CD4-positive, alpha-beta T cell treated with Interleukin-12 subunit alpha and Interleukin-12 subunit beta, for 1 hour (primary cell): ENCODE measurements at places on chromosomes 2 and 18.
A peak's percentile ranks its signal among the peaks of the same experiment; 100 is the strongest.

GRCh38 chr2:226802573-226802972 is 3.0 kb upstream of the IRS1 start:
- peak; percentile 79 for DNase-seq

DNA sequence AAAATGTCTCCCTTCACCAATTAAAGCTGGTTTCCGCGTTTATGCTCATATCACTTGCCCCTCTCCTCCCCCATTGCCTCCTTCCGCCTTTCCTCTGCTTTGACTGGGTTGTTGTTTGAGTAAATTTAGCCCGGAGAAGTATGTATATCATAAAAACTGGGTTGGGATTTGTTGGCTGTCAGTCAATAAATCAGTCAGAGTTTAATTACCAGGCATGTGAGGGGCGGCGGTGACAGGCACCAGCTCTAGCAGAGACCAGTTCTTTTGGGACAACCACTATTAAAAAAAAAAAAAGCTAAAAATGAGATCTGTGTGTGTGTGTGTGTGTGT is 382.4 kb upstream of the SMIM21 start:
- no peak for DNase-seq

DNA sequence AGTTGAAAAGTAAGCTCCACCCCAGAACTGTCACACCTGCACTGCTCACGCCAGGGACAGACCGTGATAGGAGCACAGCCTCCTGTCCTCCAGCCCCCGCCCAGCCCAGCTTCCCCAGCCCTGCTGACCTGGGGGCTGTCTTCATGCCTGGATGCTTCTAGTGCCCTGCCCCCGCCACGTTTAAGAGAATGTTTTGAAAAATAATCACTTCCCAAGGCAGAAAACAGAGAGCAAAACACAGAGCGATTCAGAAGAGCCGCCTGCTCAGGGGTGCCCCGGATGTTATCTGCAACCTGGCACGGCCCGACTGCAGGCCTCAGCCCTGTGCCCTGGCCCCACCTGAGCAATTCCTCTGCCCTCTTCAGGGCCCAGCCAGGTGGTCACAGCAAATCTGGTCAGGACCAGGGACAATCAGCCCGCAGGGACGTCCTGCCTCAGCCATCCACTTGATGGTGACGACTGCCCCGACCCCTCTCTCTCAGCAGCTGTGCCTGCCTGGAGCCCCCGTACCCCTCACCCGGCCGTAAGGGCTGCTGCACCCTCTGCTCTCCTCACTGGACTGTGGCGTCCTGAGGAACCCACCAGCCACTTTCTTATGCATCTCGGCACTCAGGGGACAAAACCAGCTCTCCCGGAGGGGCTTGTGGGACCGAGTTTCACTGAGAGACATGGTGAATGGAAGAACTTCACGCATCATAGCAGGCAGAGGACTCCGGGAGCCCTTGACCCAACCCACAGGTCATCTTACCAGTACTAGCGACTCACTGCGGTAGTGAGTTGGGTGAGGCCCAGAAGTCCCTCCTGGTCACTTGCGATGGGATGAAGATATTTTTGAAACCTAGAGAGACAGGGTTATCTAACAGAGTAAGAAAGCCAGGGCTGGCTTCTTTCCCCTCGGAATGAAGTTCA is 30.2 kb downstream of the ADI1 start:
- no peak for DNase-seq

- no peak for DNase-seq
These were observed 41.4 kb upstream of the RNU4ATAC start for GRCh38 chr2:121489284-121489683.

- DNase-seq = no peak
These were observed 21.7 kb upstream of the ZBTB14 start for GRCh38 chr18:5317186-5317585.

GRCh38 chr2:58686776-58687175 is 445.7 kb upstream of the FANCL start:
- DNase-seq = no peak

GRCh38 chr18:9333441-9334328 is 888 bp upstream of the TWSG1 start:
- DNase-seq = no peak

GRCh38 chr2:233030-233429 is 30.8 kb downstream of the SH3YL1 start:
- DNase-seq = no peak

DNA sequence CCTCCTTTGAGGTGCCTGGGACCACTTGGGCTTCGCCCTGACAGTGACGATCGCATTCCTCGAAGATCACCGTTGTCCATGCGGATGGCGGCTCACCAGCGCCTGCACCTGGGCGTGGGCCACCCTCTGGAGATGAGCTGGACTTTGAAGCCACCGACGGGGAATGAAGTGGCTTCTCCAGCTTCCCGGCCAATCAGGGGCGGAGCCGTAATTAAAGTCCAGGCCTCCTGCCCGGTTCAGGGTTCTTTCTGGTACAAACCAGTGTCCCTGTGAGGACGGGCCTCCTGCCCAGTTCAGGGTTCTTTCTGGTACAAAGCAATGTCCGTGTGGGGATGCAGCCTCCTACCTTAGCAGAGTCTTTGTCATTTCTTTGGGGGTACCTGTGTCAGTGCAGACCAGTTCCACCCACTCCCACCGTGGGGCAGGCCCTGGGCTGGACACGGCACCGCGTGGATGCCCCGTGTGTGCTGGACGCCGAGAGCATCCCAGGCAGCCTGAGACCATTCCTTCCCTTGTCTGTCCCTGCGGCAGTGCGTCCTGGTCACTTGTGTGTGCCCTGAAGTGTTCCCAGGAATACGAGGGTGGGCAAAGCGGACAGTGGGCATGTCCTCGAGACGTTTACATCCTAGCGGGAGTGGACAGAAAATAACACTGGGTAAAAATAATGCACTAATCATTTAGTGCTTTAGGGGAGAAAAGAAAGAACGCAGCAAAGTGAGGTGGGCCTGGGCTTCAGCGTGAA is 55.0 kb downstream of the KCNG2 start:
- DNase-seq = no peak

DNA sequence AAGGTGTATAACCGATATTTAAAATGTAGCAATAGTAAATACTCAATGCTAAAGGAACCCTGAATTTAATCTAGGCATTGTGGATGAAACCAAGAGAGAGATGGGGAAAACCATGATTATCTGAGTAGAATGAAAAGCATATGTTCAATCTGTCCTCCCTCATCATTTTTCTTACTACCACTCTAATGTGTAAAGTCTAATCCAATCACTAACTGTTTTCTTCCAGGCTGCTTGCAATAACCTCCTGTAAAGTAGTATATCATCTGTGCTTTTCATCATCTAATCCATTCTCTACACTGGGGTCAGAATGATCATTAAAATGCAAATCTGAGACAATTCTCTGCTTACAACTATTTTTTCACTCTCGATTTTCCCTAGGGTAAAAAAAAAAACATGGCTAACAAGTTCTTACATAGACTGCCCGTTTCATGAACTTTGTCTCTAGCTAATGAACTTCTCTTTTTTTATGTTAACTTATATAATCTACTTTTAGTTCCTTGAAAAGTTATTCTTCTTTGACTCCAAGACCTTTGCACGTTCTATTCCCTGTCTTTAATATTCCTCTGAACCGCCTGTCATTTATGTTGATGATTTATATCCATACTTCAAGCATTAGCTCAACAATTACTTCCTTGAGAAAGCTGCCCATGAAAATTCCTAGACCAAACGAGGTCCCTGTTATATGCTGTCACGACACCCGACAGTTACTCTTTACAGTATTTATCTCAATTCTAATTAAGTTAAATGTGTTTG is 94.7 kb upstream of the SLC8A1 start:
- no peak for DNase-seq

GRCh38 chr2:24642351-24642750 is 150.8 kb downstream of the PTRHD1 start:
- DNase-seq = no peak

DNA sequence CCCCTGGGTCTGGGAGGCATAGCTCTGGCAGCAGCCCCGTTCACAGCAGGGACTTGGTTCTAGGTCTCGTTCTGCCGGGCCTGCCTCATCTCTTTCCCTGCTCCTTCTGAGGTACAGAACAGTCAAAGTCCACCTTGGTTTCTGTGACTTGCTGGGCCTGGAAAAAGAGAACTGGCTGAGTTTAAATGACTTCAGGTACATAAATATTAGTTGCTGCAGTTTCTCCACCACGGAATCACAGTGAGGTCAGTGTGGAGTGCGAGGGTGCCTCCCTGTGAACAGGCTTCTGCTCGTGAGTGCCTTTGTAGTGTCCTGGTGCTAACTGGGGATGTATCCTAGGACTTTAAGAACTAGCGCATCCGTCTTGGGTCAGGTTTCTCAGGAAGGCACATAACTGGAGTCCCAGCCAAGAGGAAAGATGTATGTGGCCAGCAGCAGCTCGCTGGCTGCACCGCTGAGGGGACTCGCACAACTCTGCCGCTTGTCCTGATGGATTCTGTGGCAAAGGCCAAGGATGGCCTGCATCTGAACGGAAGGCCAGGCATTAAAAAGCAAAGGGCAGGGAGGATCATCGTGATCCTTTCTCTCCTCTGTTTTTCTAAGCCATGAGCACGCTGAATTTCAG is 188.6 kb downstream of the SH3RF3 start:
- no peak for DNase-seq

DNA sequence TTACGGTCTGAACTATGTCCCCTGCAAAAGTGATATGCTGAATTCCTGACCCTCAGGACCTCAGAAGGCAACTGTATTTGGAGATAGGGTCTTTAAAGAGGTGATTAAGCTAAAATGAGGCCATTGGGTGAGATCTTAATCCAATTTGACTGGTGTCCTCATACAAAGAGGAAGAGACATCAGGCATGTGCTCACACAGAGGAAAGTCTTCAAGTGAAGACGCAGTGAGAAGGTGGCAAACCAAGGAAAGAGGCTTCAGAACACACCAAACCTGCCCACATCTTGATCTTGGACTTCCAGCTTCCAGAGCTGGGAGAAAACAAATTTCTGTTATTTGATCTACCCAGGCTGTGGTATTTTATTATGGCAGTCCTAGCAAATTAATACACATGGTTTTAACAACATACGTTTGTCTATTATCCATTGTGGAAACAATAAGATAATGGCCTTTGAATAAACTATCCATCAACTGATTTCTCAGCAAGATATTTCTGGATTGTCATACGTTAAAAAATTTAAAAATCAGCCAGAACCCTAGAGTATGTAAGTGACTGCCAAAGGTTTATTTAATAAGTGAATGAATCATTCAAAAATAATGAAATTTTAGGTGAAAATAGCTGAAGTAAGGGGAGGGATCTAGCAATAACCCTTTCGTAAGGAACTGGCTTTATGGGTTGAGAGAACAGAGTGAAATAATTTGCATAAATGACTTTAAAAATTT is 6.5 kb downstream of the WIPF1 start:
- DNase-seq = no peak

- DNase-seq = no peak
These were observed 195.6 kb upstream of the POU3F3 start for GRCh38 chr2:104658144-104658835.

DNA sequence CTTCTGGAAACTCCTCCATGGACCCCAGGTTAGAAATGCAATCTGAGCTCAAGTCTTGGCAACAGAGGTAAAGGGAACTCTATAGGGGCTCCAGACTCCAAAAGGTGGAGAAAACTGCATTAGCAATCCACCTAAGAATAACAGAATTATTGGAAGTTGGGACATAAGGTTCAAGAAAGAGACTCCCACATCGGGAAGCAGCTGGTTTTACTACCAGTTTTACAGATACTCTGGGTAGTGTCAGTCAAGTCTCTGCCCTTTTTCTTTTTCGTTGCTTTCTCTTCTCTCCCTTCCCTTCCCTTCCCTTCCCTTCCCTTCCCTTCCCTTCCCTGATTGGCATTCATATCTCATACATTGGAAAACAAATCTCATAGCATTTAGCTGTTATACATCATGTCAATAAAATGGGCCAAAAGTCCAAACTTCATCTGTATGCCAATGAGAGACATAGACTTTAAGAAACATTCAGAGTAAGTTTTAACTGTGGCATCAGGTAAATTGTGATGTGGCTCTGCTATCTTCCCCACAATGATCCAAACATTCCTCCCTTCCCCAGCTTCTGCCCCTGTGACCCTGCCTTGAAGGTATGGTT is 166.7 kb downstream of the KCNE4 start:
- DNase-seq = no peak

DNA sequence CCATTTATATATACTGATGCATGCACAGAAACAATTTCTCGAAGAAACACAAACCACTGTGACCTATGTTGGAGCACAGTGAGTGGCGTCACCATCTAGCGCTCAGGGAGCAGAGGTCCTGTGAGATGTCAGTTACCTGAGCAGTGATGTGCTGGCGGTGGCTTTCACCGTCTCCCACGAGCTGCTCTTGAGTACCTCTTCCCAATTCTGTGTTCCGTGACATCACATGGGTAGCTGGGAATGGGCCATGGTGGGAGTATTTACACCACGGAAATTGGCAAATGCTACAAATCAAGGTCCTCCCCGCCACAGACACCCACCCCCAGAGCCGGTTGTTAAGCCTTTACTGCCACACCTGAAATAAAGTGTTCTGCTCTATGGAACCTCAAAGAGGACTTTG is 24.4 kb downstream of the GBX2 start:
- no peak for DNase-seq

- no peak for DNase-seq
These were observed 893.5 kb upstream of the ZEB2 start for GRCh38 chr2:145413261-145414030.

DNA sequence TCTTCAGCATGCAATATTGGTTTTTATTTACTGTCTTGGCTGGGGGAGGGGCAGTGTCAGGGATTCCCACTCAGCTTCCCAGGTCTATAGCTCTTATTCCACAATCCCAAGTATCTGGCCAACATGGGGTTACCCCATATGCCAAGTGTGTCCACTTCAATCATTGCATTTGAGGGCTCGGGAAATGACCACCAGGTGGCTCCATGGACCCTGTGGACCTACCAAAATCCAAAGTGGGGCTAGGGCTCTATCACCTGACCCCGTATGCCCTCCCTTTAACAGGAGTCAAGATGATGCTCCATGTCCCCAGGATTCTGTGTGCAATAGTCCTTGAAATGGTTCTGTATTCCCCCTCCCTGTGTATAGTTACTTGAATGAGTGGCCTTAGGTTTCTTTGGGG is 12.1 kb upstream of the TRAF3IP1 start:
- DNase-seq = no peak

- DNase-seq = no peak
These were observed 1610.4 kb upstream of the ZEB2 start for GRCh38 chr2:146130290-146130689.

GRCh38 chr18:23578891-23579653 is 7.2 kb downstream of the NPC1 start:
- no peak for DNase-seq

- no peak for DNase-seq
These were observed 1389.3 kb upstream of the ZEB2 start for GRCh38 chr2:145909175-145909755.

DNA sequence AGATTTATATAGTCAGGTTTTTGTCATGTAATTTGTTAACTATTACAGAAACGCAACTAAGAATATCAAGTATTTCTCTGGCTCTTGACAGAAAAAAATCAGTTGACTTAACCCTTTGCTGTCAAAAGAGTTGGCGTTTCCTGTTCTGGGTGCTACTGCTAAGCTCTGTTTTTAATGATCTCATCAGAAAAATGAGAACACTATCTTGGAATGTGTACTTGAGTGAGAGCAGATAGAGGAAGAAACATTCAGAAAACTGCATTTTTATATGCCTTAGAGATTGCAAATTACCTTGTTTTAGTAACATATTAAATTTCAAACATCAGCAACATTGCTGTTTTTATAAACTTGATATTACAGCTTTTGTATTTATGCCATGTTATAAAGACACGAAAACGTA is 297.9 kb downstream of the RDH14 start:
- DNase-seq = no peak
